Calu3 (cell line): ENCODE measurements at places on chromosomes 12 and 14.

DNA sequence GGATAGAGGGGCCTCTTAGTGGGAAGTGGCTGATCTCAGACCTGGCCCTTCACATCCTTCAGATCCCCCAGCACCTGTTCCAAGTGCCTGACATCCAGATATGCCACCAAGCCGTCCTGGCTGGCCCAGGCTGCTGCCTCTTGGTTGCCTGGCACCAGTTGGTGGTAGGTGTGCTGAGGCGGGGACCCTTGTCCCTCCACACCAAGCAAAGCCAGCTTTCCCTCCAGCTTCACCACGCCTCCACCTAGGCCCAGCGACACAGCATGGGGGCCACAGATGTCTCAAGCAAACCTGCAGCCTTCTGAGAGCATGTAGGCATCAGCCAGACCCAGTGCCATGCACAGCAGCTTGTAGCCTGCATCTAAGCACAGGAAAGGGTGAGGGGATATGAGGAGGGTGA, 3.5 kb upstream of the CD63 start:
- H3K36me3 ChIP-seq = peaks cover 40% of the 10 kb centered on the region
- H3K27ac ChIP-seq = no peak overlapping the region
- peaks cover 25% of the 10 kb centered on the region for H3K4me1 ChIP-seq
- H3K27me3 ChIP-seq = no peaks in the 10 kb centered on the region
- no peak overlapping the region for H3K4me3 ChIP-seq

DNA sequence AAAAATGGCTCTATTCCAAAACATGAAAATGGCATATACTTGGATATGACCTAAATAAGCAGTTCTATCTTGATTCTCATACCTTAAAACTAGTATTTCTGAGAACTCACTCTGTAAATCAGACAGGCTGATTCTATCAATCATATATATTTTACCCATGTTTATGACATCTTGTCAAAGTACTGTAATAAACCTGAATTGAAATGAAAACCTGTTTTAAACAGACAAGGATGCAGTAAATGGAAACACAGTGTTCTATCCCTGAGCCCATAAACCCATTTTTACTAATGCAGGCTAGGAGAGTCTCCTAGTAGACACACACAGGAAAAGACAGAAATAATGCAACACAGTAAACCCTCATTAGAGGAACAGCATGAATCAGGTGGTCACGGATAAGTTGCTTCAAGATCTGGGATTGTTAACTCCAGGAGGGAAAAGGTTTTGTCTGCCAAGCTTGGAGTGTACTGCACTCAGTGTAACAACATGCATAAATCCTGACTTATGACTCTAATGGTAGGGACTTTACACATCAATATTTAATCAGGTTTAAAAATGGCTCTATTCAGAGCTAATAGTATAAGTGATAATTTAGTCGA, 93.6 kb upstream of the CPNE8 start:
- no peaks in the 10 kb centered on the region for H3K27me3 ChIP-seq
- H3K36me3 ChIP-seq = no peaks in the 10 kb centered on the region
- H3K4me3 ChIP-seq = no peak overlapping the region

- no peaks in the 10 kb centered on the region for H3K36me3 ChIP-seq
- no peak overlapping the region for H3K27ac ChIP-seq
- no peaks in the 10 kb centered on the region for H3K4me1 ChIP-seq
- no peak overlapping the region for H3K4me3 ChIP-seq
- no peak for DNase-seq
These were observed 57.7 kb upstream of the FAM181A start for GRCh38 chr14:93869427-93869826.

DNA sequence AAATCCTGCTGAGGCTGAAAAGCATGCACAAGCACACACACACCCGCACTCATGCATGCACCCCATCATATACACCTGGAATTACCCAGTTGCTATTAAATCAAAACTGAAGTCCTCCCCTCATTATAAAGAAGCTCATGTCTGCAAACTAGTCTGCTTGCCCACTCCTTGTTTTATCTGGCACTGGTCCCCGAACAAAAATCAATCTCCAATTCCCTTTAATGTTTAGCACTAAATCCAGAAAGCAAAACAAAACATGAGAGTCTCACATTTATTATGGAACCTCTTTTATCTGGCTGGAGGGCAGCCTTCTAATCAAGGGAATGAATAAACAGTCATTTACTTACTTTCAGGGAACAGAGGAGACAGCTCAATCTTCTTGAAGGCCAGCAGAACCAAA, 1093.4 kb upstream of the FLRT2 start:
- H3K4me1 ChIP-seq = no peaks in the 10 kb centered on the region
- H3K27me3 ChIP-seq = no peaks in the 10 kb centered on the region
- H3K36me3 ChIP-seq = no peaks in the 10 kb centered on the region
- no peak overlapping the region for H3K27ac ChIP-seq
- no peak overlapping the region for H3K4me3 ChIP-seq

DNA sequence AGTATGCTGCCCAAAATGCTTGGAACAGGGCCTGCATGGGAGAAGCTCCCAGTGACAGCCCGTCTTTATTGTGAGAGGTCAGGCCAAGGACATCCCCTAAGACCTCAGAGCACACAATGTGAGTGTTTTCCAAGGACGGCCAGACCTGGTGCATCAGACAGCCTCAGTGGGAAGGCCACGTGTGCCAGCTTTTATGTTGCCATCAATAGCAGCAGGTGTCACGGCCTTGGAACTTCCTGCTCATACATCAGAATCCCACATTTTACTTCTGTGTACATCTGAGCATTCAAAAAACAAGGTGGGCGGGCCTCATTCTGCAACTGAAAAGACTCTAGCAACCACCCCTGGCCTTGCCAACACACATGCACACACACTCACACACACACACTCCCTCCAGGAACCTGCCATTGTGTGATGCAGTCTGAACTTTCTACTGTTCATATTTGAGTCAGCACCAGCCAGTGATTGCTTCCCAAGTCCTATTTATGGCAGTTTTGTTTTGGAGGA, 753.1 kb upstream of the TBX3 start:
- no peak overlapping the region for H3K4me3 ChIP-seq
- H3K4me1 ChIP-seq = no peaks in the 10 kb centered on the region
- H3K36me3 ChIP-seq = no peaks in the 10 kb centered on the region

- no peaks in the 10 kb centered on the region for H3K27me3 ChIP-seq
- H3K4me1 ChIP-seq = no peaks in the 10 kb centered on the region
- DNase-seq = no peak
- H3K36me3 ChIP-seq = no peaks in the 10 kb centered on the region
- H3K4me3 ChIP-seq = no peak overlapping the region
These were observed 33.8 kb upstream of the ATP2B1 start for GRCh38 chr12:89742337-89743022.

- H3K27me3 ChIP-seq = no peaks in the 10 kb centered on the region
- no peak overlapping the region for H3K27ac ChIP-seq
- DNase-seq = no peak
- no peak overlapping the region for H3K4me3 ChIP-seq
These were observed 223.7 kb downstream of the ZFP36L1 start for GRCh38 chr14:68568907-68569897.

DNA sequence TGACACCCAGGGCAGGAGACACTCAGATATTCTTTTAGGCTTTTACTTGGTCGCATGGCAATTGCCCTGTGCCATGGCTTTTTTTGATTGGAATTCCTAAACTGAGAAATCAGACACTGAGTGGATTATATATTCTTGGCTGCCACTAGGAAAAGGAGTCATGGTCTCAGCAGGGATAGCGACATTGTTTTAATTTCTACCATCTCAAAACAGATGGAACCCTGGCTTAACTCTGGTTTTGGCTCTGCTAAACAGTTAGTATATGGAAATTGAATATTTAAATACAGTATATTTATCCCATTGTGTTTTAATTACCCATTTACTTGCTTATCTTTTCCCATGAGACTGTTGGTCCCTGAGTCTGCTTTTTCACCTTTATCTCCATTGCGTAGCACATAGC, 84.0 kb downstream of the DACT1 start:
- no peaks in the 10 kb centered on the region for H3K4me1 ChIP-seq
- DNase-seq = no peak
- H3K27me3 ChIP-seq = peaks cover 20% of the 10 kb centered on the region

GRCh38 chr12:101777978-101778377, 38.7 kb upstream of the SYCP3 start:
- no peaks in the 10 kb centered on the region for H3K27me3 ChIP-seq
- H3K4me1 ChIP-seq = no peaks in the 10 kb centered on the region
- H3K27ac ChIP-seq = no peak overlapping the region
- no peak for DNase-seq

GRCh38 chr12:9951026-9951675, 19.0 kb upstream of the CLEC2A start:
- DNase-seq = no peak
- no peaks in the 10 kb centered on the region for H3K4me1 ChIP-seq
- H3K4me3 ChIP-seq = no peak overlapping the region
- H3K27ac ChIP-seq = no peak overlapping the region
- no peaks in the 10 kb centered on the region for H3K36me3 ChIP-seq
- H3K27me3 ChIP-seq = peaks cover 37% of the 10 kb centered on the region

DNA sequence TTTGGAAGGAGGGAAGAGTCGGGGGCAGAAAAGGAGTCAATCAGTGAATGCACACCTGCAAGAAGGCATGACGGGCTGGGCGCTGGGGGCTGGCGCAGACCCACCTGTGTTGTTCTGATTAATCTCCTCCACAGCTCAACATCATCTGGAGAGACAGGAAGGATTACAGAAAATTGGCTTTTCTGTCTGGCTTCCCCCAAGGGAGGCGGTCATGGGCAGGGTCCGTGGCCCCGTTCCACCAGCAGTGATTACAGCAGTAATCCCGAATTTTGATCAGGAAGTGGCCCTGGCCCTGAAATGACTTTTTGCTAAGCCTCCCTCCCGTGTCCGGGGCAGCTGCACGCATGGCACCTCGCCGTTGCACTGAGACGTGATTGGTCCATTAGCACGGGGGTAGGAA, 24.4 kb upstream of the GALNT9 start:
- H3K27ac ChIP-seq = no peak overlapping the region
- H3K4me3 ChIP-seq = no peak overlapping the region
- H3K27me3 ChIP-seq = no peaks in the 10 kb centered on the region
- H3K36me3 ChIP-seq = no peaks in the 10 kb centered on the region
- peaks cover 8% of the 10 kb centered on the region for H3K4me1 ChIP-seq

DNA sequence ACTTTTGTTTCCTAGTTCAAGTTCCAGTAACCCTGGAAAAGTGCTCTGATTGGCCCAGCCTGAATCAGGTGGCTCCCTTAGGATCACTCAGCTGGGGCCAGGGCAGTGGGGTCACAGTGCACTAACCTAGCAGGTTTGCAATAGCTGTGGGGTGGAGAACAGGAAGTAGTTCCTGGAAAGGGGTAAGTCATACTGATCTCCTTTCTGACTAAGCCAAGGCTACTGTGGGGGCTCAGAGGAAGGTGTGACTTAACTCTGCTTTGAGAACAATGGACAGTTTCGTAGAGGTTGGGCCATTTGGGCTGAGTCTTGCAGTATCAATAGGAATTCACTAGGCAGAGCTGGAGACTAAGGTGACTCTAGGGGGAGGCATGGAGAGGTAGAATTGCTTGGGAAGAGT, 89.4 kb downstream of the KIF26A start:
- no peaks in the 10 kb centered on the region for H3K27me3 ChIP-seq
- H3K4me3 ChIP-seq = no peak overlapping the region
- no peak for DNase-seq
- H3K4me1 ChIP-seq = no peaks in the 10 kb centered on the region
- no peak overlapping the region for H3K27ac ChIP-seq

- H3K36me3 ChIP-seq = no peaks in the 10 kb centered on the region
- H3K4me1 ChIP-seq = no peaks in the 10 kb centered on the region
- H3K27me3 ChIP-seq = peaks cover 12% of the 10 kb centered on the region
- no peak overlapping the region for H3K4me3 ChIP-seq
- DNase-seq = no peak
- no peak overlapping the region for H3K27ac ChIP-seq
These were observed 246.3 kb upstream of the CLEC14A start for GRCh38 chr14:38502239-38502638.

DNA sequence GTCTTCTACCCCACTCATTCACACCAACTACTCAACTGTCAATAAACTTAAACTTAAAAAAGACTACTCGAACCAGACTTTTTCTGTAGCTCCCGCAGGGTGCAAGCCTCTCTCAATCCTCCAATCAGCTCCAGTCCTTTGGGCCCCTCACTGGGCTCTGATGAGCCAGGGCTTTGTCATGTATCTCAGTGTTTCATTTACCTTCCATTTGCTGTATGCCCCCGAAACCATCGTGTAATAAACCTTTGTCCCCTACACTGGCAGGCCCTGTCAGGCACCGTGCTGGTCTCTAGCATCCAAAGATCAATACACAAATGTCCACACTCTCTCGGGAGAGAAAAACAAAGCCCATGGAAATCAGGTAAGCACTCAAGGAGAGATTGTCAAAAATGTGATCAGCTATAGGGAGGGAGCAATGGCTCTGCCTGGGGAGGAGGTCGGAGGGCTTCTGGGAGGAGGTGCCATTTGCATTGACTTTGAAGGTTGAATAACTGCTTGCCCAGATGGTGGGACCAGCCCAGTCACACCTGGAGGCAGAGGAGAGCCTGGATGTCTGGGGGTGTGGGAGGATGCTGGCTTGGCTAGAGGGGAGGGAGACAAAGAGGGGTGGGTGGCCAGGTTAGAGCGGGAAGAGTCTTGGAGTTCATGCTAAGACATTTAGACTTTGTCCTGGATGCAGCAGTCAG, 42.1 kb upstream of the DICER1 start:
- no peak for DNase-seq
- peaks cover 31% of the 10 kb centered on the region for H3K36me3 ChIP-seq
- H3K27me3 ChIP-seq = no peaks in the 10 kb centered on the region
- peak overlapping the region; percentile 78 for H3K27ac ChIP-seq

- no peak overlapping the region for H3K4me3 ChIP-seq
- H3K36me3 ChIP-seq = peaks cover 12% of the 10 kb centered on the region
- no peaks in the 10 kb centered on the region for H3K27me3 ChIP-seq
- peaks cover 37% of the 10 kb centered on the region for H3K4me1 ChIP-seq
- no peak overlapping the region for H3K27ac ChIP-seq
- no peak for DNase-seq
These were observed 913.1 kb downstream of the AACS start for GRCh38 chr12:125978286-125978685.

DNA sequence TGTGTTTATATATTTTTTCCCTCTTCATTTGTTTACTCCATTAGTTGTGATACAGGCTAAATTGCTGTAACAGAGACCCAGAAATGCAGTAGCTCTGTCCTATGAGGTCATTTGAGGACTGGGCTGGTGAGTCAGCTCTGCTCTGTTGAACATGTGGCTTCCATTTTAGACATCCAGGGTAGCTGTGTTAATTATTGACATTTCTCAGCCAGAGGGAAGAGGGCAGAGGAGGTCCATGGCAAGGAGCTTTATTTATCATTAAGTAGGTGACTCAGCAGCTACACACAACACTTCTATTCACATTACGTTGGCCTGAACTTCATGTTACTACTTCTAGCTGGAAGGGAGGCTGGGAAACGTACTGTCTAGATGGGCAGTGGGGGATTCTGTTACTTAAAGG, 85.4 kb downstream of the PTCSC3 start:
- H3K36me3 ChIP-seq = no peaks in the 10 kb centered on the region
- no peaks in the 10 kb centered on the region for H3K27me3 ChIP-seq
- no peak overlapping the region for H3K4me3 ChIP-seq
- peaks cover 23% of the 10 kb centered on the region for H3K4me1 ChIP-seq

GRCh38 chr12:27531896-27532295, 7.9 kb downstream of the PPFIBP1 start:
- peaks cover 15% of the 10 kb centered on the region for H3K4me1 ChIP-seq
- H3K36me3 ChIP-seq = no peaks in the 10 kb centered on the region
- H3K27me3 ChIP-seq = no peaks in the 10 kb centered on the region
- no peak overlapping the region for H3K4me3 ChIP-seq
- H3K27ac ChIP-seq = no peak overlapping the region
